Substantia nigra (tissue), 51 donors: ENCODE measurements at places on chromosomes 12 and 14.

DNA sequence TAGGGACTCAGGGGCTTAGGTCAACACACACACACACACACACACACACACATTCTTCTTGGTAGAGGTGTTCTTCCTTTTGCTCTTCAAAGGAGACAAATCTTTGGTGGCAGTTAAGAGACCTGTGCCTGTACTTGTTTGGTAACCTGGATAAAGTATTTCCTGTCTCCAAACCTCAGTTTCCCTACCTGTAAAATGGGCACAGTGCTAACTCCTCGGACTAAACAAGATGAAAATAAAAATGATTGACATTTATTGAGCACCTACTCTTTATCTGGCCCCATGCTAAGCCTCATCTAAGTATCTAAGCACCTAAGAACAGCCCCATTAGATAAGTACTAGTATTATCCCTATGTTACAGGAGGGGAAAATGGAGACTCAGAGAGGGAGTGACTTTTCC, 220.8 kb upstream of the MYL2 start:
- DNase-seq, result no peak

GRCh38 chr12:19189522-19189921, 60.0 kb downstream of the PLEKHA5 start:
- DNase-seq, result no peak

GRCh38 chr14:73236157-73236556, 1.1 kb upstream of the PAPLN start:
- no peak for DNase-seq

DNA sequence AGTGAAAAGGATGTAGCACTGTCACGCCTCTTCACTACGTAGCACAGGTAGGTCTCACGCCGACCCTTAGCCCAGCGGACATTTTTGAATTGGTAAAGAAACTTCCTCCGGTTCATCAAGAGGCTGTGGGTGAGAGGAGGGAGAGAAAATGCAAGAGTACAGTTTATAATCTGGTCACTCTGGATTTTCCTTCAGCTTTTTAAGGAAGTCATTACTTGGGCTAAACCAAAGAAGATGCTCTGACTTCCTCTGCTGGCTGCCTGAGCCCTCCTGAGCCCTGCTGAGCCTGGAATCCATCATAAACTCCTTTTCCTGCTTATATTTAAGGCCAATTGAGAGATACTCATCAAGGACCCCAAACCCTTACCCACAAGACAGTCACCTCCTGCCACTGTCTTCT, 5.8 kb downstream of the AICDA start:
- DNase-seq, result no peak

- DNase-seq, result no peak
These were observed 11.0 kb upstream of the IRF2BPL start for GRCh38 chr14:77039285-77040058.

DNA sequence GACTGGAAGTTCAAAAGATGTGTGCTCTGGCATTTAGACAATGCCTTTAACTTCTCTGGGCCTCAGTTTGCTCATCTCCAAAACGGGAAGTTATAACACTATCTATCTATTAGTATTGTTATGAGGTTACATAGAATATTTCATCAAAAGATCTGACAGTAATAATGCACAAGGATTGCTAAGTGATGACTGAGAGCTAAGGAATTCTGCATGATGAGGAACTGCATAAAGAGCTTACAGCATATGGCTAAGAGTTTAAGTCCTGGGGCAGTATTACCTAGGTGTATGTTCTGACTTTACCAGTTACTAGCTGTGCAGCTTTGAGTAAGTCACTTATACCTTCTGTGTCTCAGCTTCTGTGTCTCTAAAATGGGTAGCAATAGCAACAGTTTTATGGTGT, 160.1 kb upstream of the TMPO start:
- DNase-seq, result no peak
